ENCODE measurements at places on chromosomes 1 and 21. TPM values are rescaled to one million over a fixed set of nuclear protein-coding genes. Genes with fewer than 3 reads are reported as not detected.

DNA sequence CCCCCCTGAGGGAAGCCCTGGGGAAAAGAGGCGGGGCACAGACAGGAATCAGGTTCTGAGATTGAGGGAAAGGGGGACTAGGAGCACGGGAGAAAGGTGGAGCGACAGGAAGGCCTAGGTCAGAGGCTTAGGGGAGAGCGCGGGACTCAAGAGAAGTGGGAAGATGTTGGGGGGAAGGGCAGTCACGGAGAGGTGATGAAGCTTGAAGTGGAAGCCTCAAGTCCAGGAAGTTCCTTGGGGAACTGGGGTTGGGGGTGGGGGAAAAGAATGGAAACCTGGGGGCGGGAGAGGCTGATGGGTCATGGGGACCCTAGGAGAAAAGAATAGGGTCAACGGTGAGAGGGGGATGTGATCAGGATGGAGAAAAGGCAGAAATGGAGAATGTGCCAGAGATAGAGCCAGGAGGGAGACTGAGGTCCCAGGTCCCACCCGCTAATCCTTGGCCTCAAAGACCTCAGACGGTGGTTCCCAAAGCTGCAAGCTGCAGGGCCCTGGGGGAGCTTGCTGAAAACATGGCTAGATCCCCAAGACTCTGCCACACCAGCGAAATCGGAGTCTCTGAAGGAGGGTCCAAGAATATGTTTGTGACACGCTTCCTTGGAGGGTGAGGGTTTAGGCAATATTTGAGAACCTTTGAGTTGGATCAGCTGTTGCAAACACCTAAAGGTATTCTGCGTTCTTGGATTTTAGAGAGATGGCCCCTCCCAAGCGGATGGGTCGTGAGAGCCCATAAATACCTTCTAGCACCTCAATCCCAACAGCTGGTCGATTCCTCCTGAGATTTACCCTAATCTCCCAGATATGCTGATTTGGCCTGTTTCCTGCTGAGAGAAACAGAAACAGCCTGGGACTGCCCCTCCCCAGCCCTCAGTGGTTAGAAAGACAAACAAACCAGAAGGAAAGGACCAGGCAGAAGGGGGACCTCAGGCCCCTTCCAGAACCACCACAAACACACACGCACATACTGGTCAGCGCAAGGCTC lies 3.6 kb downstream of the C1orf232 start:
- peaks cover 4% of the 10 kb centered on the region for H3K36me3 ChIP-seq
- peaks cover 19% of the 10 kb centered on the region for H3K27me3 ChIP-seq
- H3K27ac ChIP-seq = no peak overlapping the region

DNA sequence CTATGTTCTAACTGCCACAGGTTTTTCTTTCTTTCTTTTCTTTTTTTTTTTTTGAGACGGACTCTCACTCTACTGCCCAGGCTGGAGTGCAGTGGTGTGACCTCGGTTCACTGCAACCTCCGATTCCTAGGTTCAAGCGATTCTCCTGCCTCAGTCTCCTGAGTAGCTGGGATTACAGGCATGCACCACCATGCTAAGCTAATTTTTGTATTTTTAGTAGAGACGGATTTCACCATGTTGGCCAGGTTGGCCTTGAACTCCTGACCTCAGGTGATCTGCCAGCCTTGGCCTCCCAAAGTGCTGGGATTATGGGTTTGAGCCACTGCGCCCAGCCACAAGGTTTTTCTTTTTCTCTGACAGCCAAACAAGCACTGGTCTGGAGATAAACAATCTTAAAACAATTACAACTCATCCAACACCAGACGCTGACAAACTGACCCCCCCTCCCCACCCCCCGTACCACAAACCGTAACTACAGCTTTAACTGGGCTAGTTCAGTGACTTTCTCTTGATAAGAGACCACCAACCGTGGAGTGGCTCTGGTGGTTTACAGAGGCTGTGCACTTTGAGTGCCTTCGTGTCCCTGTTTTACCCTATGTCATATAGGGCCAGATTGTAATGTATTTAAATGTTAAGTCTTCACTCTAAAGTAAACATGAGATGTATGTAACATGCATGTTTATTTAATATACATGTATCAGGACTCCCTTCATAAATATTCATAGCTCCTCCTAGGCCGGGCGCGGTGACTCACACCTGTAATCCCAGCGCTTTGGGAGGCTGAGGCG lies 19.5 kb upstream of the PUM1 start:
- H3K27ac ChIP-seq = no peak overlapping the region
- H3K27me3 ChIP-seq = no peaks in the 10 kb centered on the region
- no peak for DNase-seq
- no peaks in the 10 kb centered on the region for H3K36me3 ChIP-seq

TTC24 gene
- not detected for total RNA-seq

DNA sequence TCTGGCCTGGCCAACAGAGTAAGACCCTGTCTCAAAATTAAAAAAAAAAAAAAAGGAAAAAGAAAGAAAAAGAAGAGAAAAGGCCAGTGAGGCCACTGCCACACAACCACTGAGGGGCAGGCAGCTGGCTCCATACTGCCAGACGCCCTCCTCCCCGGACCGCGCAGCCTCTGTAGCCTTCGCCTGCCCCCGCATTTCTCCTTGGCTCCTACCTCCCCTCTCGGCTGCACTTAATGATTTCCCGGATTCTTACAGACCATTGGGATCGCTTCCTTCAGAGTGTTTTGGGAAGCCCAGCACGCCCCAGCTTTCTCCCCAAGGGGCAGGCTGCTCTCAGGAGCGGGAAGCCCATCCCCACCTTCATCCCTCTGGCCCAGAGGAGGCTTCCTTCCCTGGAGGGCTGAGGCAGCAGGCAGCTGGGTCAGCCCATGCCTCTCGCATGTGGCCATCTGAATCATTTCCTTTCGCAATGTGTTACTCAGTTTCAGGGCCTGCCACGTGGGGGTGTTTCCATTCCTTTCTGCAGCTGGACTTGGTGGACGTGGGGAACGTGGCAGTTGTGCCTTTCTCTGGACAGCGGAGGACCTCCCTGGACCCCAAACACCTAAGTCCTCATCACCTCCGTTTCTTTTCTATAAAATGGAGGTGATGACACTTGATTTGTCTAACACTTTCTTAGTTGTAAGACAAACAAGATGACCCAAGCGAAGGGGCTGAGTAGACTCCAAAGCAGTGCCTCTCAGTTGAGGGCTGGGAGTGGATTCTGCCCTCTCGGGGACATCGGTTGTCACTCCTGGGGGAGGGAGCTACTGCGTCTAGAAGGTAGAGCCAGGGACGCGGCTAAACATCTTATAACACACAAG lies 2.3 kb downstream of the SLC2A5 start:
- H3K4me3 ChIP-seq = no peak overlapping the region
- H3K36me3 ChIP-seq = no peaks in the 10 kb centered on the region
- H3K27ac ChIP-seq = no peak overlapping the region
- H3K4me1 ChIP-seq = peaks cover 3% of the 10 kb centered on the region
- H3K27me3 ChIP-seq = no peaks in the 10 kb centered on the region

- H3K4me1 ChIP-seq = no peaks in the 10 kb centered on the region
- no peak overlapping the region for H3K4me3 ChIP-seq
- H3K27me3 ChIP-seq = no peaks in the 10 kb centered on the region
- no peaks in the 10 kb centered on the region for H3K36me3 ChIP-seq
- H3K27ac ChIP-seq = no peak overlapping the region
- DNase-seq = no peak
Measured at GRCh38 chr1:164380893-164381292, 178.1 kb upstream of the PBX1 start.

- no peaks in the 10 kb centered on the region for H3K4me1 ChIP-seq
- no peaks in the 10 kb centered on the region for H3K27me3 ChIP-seq
- H3K27ac ChIP-seq = no peak overlapping the region
- H3K36me3 ChIP-seq = peaks cover 43% of the 10 kb centered on the region
Measured at GRCh38 chr21:41903559-41904351, 24.6 kb upstream of the PRDM15 start.

RAB7B gene
- total RNA-seq = 0.19 TPM

DNA sequence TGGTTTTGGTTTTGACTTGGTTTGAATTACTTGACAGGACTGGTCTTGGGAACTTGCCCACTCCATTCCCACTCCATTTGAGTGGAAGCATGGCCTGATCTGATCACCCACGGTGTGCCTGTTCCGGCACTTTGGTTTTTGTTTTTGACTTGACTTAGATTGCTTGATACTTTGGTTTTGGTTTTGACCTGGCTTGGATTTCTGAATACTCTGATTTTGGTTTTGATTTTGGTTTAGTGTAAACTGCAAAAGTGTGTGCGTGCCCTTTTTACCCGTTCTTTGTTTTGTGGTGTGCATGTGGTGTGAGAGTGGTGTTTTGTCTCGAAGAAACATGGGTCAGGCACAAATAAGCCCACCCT lies 50.0 kb downstream of the ADCY10 start:
- peaks cover 12% of the 10 kb centered on the region for H3K4me1 ChIP-seq
- no peak overlapping the region for H3K4me3 ChIP-seq
- no peaks in the 10 kb centered on the region for H3K36me3 ChIP-seq
- DNase-seq = no peak

DNA sequence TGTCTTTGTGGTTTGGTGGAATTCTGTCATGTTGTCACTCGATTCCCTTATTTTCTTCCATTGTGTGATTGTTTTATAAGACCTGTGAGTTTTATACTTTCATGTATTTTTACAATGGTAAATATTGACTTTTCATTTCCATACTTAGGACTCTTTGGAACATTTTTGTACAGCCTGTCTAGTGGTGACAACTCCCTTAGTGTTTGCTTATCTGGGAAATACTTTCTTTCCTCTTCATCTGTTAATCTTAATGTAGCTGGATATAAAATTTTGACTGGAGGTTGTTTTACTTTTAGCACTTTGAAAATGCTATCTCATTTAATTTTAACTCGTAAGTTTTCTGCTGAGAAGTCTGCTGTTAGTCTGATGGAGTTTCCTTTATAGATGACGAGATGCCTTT lies 310.5 kb downstream of the NUF2 start:
- DNase-seq = no peak
- no peak overlapping the region for H3K27ac ChIP-seq
- no peaks in the 10 kb centered on the region for H3K4me1 ChIP-seq
- H3K36me3 ChIP-seq = no peaks in the 10 kb centered on the region
- no peak overlapping the region for H3K4me3 ChIP-seq

DNAH14 gene
- 51.7 TPM for total RNA-seq

DNA sequence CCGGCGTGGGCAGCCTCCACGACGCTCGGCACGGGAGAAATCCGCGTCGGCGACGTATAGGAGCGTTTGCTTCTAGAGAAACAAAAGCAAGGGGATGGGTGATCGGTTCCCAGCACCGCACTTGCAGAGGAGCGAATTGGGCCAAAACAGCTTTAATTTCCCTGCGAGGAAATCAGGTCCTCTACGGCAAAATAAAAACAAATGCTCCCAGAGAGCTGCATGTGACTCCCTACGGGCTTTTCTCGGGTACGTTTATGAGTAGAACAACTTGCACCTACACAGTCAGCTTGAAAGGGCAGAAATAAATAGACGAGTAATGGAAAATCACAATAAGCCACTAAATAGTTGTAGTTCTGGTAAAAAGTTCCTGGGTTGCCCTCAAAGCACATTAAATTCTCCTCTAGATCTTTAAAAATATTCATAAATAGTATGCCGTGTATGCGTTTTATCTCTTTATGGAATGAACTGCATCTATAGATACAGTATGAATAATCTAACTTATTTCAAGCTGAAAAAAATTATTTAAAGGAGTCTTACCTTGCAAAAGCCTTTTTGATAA lies 1.2 kb downstream of the NHLH2 start:
- no peak overlapping the region for H3K27ac ChIP-seq
- H3K27me3 ChIP-seq = peaks cover 56% of the 10 kb centered on the region
- DNase-seq = no peak

- H3K36me3 ChIP-seq = peaks cover 11% of the 10 kb centered on the region
- H3K4me3 ChIP-seq = peak within 1 kb of the TSS; percentile 70
- H3K4me1 ChIP-seq = peaks cover 18% of the 10 kb centered on the region
- DNase-seq = no peak
Measured at GRCh38 chr1:93180723-93181613, at the start of gene CCDC18. TSS of gene CCDC18 (plus strand) at chr1:93180724. CDS start at chr1:93183362, 2,638 bp downstream.

- peak overlapping the region; percentile 37 for H3K27ac ChIP-seq
- no peaks in the 10 kb centered on the region for H3K36me3 ChIP-seq
- no peaks in the 10 kb centered on the region for H3K27me3 ChIP-seq
- no peak overlapping the region for H3K4me3 ChIP-seq
Measured at GRCh38 chr21:37843191-37843590, 73.1 kb downstream of the KCNJ6 start.

CALML6 gene
- total RNA-seq = not detected

GRCh38 chr1:157193702-157194391 lies 55.7 kb upstream of the ETV3 start:
- H3K4me1 ChIP-seq = no peaks in the 10 kb centered on the region
- no peak overlapping the region for H3K4me3 ChIP-seq
- H3K36me3 ChIP-seq = no peaks in the 10 kb centered on the region
- peak; percentile 71 for DNase-seq
- no peak overlapping the region for H3K27ac ChIP-seq
- H3K27me3 ChIP-seq = peaks cover 12% of the 10 kb centered on the region

GRCh38 chr1:159911326-159912070 lies 11.5 kb upstream of the CFAP45 start:
- H3K4me1 ChIP-seq = peaks cover 45% of the 10 kb centered on the region
- DNase-seq = no peak
- peak overlapping the region; percentile 72 for H3K27ac ChIP-seq
- H3K27me3 ChIP-seq = no peaks in the 10 kb centered on the region
- peaks cover 18% of the 10 kb centered on the region for H3K36me3 ChIP-seq
- no peak overlapping the region for H3K4me3 ChIP-seq

GRCh38 chr1:92346866-92347640 lies 48.2 kb downstream of the RPAP2 start:
- no peak overlapping the region for H3K27ac ChIP-seq
- DNase-seq = no peak
- peaks cover 10% of the 10 kb centered on the region for H3K36me3 ChIP-seq
- no peaks in the 10 kb centered on the region for H3K4me1 ChIP-seq
- H3K4me3 ChIP-seq = no peak overlapping the region

GRCh38 chr21:46058431-46059145 lies 39.3 kb upstream of the COL6A2 start:
- DNase-seq = no peak
- no peak overlapping the region for H3K4me3 ChIP-seq
- H3K36me3 ChIP-seq = no peaks in the 10 kb centered on the region
- H3K27me3 ChIP-seq = no peaks in the 10 kb centered on the region
- no peak overlapping the region for H3K27ac ChIP-seq

DNA sequence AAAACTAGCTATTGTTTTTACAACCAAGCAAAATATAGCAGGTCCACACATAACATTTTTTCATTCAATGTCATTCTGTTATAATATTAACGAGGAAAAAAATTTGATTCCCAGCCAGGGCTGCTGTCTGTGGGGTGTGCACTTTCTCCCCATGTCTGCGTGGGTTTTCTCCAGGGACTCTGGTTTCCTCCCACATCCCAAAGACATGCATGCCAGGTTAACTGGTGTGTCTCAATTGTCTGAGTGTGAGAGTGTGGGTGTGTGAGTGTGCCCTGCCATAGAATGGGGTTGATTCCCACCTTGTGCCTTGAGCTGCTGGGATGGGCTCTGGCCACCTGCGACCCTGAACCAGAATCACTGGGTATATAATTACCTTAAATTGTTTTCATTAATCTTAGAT lies 60.1 kb downstream of the MAP3K21 start:
- H3K36me3 ChIP-seq = no peaks in the 10 kb centered on the region
- 0 out of 2 replicates have a peak, but pooled peaks cover 2% of the 10 kb centered on the region for H3K27me3 ChIP-seq
- no peaks in the 10 kb centered on the region for H3K4me1 ChIP-seq
- DNase-seq = no peak
- H3K27ac ChIP-seq = no peak overlapping the region
- no peak overlapping the region for H3K4me3 ChIP-seq

GRCh38 chr1:111225717-111226400 lies 1.7 kb upstream of the CHI3L2 start:
- DNase-seq = no peak
- H3K4me1 ChIP-seq = no peaks in the 10 kb centered on the region
- H3K27ac ChIP-seq = no peak overlapping the region

CR1 gene
- not detected for total RNA-seq

SELL gene
- total RNA-seq = not detected

GRCh38 chr1:2270260-2271100 lies 42.4 kb downstream of the SKI start:
- H3K27ac ChIP-seq = no peak overlapping the region
- DNase-seq = no peak
- no peak overlapping the region for H3K4me3 ChIP-seq
- no peaks in the 10 kb centered on the region for H3K36me3 ChIP-seq
- H3K27me3 ChIP-seq = no peaks in the 10 kb centered on the region
- H3K4me1 ChIP-seq = 0 out of 2 replicates have a peak, but pooled peaks cover 5% of the 10 kb centered on the region

Measured in SJSA1 (cell line).